ENCODE measurements at places on chromosomes 3 and 15. TPM values are rescaled to one million over a fixed set of nuclear protein-coding genes. Genes with fewer than 3 reads are reported as not detected.

The NMNAT3 gene
- total RNA-seq: 1.3 TPM

The MKRN2OS gene
- total RNA-seq: not detected

The PHLDB2 gene
- 5.1 TPM for total RNA-seq

The ZPLD1 gene
- not detected for total RNA-seq

The HYPK gene
- total RNA-seq: 18.3 TPM

The SPATA12 gene
- not detected for total RNA-seq

The CPN2 gene
- total RNA-seq: not detected

The EIF4A2 gene
- 483 TPM for total RNA-seq

The C3orf22 gene
- not detected for total RNA-seq

The SRGAP3 gene
- total RNA-seq: 4.9 TPM

The SKIC8 gene
- total RNA-seq: 42.4 TPM

The TMC3 gene
- total RNA-seq: not detected

The RAP2B gene
- 19.3 TPM for total RNA-seq

The FBXL22 gene
- total RNA-seq: 1.2 TPM

The GOLGA8T gene
- total RNA-seq: 2.6 TPM

The GOLGA8J gene
- 0.80 TPM for total RNA-seq

The TLR9 gene
- 2.0 TPM for total RNA-seq

The GMNC gene
- not detected for total RNA-seq
